ENCODE measurements at places on chromosomes 1 and 21.
A peak's percentile ranks its signal among the peaks of the same experiment; 100 is the strongest.

GRCh38 chr1:7515175-7515574, 255.9 kb upstream of the VAMP3 start:
- no peak for DNase-seq

- DNase-seq: no peak
These were observed 17.9 kb downstream of the PROX1 start for GRCh38 chr1:214005708-214006107.

- DNase-seq: no peak
These were observed 12.3 kb downstream of the PSMB2 start for GRCh38 chr1:35629051-35629450.

GRCh38 chr1:214454569-214455396, 96.6 kb downstream of the PTPN14 start:
- DNase-seq: no peak

- DNase-seq: no peak
These were observed 72.0 kb downstream of the UMODL1 start for GRCh38 chr21:42143111-42143510.

DNA sequence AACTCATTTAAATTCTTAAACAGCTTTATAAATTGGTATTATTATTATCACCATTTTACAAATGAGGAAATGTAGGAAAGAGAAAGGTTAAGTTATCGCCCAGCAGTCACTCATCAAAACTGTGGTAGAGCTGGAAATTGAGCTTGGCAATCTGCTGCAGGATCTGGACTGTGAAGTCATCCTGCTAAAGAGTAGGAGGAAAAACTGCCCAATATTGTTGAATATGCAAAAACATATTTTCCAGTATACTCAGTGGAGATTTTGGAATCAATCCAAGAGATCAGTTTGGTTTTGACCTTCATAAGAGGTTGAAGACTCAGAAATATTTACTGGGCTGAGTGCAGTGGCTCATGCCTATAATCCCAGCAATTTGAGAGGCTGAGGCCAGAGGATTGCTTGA, 16.9 kb upstream of the RC3H1 start:
- DNase-seq: no peak

DNA sequence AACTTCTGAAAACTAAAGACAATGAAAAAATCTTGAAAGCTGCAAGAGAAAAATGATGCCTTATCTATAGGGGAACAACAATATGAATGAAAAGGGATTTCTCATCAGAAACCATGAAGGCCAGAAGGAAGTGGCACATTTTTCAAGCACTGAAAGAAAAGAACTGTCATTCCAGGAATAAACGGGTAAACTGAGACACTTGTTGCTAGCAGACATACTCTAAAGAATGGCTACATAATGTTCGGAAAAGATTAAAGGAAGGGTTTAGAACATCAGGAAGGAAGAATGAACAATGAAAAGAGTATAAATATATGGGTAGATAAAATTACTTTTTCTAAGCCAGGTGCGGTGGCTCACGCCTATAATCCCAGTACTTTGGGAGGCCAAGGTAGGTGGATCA, 14.5 kb downstream of the RBBP5 start:
- DNase-seq: no peak

GRCh38 chr1:222702210-222702609, 10.1 kb downstream of the AIDA start:
- no peak for DNase-seq

GRCh38 chr1:30805304-30806003, 47.9 kb upstream of the LAPTM5 start:
- DNase-seq: no peak

- no peak for DNase-seq
These were observed 1267.9 kb downstream of the MRPL39 start for GRCh38 chr21:24339406-24339805.

- DNase-seq: no peak
These were observed 76.4 kb downstream of the UBE4B start for GRCh38 chr1:10108948-10109708.

GRCh38 chr21:35508139-35508888, 459.2 kb upstream of the RUNX1 start:
- DNase-seq: no peak

DNA sequence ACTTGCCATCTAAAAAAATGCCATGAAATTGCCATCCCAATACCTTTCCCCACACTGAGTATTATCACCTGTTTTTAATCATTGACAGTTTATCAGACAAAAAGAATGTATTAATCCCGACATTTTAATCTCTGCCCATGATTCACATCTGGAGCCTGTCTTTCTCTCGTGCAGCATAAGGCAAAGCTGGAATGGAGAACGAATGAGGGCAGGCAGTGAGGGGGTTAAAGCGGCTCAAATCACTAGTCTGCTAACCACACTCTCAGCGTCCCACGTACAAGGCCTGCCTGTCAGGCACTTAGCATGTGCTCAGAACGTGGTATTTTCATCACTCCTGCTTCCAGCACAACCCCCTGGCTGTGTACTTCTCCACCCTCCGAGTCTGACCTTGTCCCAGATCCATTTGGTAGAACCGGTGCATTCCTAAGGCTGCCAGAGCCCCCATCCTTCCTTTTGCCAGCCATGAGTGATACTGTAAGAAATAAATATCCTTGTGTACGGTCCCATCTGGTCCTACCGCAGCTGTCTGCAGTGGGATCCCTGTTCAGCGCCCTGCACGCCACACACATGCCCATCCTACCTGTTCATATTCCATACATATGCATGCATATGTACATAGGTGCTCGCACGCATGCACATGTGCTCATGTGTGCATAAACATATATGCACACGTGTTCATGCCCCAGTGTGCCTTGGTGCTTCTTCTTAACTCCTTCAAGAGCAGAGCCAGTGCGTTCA, 34.6 kb upstream of the FHAD1 start:
- DNase-seq: no peak

DNA sequence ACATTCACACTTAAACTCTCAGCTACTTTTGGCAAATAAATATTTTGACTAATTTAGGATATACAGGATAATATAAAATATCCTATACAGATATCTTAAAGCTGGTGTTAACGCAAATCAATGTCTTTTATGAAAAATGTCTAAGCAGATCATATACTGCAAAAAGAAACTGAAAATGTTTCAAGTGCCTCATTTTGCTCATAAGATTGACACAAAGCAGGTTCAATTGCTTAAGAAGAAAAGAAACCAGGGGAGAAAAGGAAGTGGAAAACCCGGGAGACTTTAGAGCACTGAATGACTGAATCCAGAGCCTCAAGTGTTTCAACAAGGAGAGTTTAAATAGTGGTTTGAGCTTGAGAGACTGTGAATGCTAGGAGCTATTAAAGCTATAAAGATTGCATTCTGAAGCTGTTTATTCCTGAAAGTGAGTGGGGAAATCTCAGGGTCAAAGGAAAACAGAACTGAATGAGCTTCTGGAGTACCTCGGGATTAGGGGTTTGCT, 1943.0 kb downstream of the MRPL39 start:
- DNase-seq: no peak

- peak; percentile 1 for DNase-seq
These were observed 219.1 kb upstream of the ZC3H12A start for GRCh38 chr1:37255136-37255795.

DNA sequence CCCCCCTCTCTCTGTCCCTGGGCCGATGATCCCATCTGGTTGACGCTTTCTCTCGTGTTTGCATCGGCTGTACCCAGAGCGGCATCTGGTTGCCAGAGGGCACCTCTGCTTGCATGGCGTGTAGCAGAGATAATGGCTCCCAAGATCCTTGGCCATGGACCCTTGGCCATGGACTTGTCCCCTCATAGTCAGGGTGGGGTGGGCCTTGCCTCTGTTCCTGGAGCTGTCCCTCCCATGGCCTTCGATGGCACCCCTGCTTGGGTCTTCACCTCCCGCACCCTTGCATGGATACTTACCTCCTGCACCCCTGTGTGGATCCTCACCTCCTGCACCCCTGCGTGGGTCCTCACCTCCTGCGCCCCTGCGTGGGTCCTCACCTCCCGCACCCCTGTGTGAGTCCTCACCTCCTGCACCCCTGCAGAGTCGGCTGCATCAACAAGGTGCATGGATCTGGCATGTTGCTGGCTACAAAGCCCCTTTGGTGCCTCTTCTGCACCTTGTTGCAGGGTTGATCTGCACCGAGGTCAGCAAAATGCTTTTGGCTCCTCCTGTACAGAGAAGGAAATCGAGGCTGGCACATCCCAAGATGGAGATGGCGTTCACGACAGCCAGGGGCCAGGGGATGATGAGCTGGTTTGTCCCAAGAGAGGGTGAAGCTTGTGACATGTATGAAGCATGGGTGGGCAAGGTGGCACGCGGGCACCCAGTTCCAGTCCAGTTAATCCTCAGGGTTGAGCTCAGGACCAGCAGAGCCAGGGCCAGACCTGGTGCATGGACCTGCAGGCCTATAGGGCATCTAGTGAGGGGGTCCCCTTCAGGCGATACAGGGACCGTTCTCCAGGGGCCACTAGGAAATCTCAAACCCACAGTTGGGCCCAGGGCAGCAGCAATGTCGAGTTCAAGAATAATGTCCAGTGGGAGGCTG, 46.1 kb upstream of the C1orf174 start:
- no peak for DNase-seq

- DNase-seq: no peak
These were observed 58.0 kb downstream of the DISC1 start for GRCh38 chr1:231684356-231685244.

GRCh38 chr1:193589597-193590040, 403.2 kb upstream of the B3GALT2 start:
- no peak for DNase-seq

GRCh38 chr1:14946684-14947238, 206.8 kb upstream of the TMEM51 start:
- DNase-seq: no peak

- DNase-seq: no peak
These were observed 10.7 kb upstream of the FCER1A start for GRCh38 chr1:159291424-159291823.

GRCh38 chr1:182255494-182255893, 136.1 kb downstream of the GLUL start:
- no peak for DNase-seq

DNA sequence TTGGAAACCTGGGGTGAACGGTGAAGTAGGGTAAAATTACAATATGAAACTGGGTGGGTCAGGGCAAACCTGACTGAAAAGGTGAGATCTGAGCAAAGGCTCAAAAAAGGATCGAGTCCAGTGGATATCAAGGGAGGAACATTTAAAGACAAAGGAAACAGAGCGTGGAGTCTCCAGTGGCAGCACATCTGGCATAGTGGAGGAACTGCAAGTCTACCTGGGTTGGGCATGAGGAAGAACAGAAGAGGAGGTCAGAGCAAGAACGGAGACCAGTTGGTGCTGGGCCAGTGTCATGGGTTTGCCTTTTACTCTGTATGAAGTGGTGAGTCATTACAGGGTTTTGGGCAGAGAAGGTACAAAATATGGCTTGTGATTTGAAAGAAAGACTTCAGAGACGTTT, 163.7 kb downstream of the NTPCR start:
- no peak for DNase-seq

- DNase-seq: no peak
These were observed 4.5 kb downstream of the LEPR start for GRCh38 chr1:65425006-65425405.

DNA sequence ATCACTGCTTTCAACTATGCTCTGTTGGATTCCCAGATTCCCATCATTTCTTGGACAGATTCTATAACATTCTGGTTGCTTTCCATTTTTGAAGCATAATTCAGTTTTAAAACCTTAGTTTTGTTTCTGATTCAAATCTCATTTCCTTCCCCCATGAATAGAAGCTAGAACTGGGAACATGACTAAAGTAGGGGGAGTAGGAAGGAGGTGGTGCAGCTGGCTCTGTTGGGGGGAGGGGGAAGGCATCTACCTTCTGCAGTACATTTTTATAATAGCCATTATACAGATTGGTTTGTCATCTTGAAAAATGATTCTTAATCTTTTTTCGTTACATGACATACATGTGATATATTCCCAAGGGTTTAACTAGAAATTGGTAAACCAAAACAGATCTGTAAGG, 48.1 kb downstream of the SMG7 start:
- no peak for DNase-seq

DNA sequence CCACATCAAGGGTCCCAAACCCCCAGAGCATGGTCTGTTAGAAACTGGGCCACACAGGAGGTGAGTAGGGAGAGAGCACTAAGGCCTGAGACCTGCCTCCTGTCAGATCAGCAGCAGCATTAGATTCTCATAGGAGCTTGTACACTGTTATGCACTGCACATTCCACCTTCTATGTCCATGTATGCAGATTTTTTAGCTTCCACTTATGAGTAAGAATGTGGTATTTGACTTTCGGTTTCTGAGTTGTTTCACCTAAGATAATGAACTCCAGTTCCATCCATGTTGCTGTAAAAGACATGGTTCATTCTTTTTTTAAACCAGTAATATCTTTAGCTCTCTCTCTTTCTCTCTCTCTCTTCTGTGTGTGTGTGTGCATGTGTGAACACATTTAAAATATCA, 663 bp upstream of the GBP6 start:
- no peak for DNase-seq
